GM23248 (cell line): ENCODE measurements at places on chromosomes 2 and 18. TPM values are rescaled to one million over a fixed set of nuclear protein-coding genes. Genes with fewer than 3 reads are reported as not detected.

DNA sequence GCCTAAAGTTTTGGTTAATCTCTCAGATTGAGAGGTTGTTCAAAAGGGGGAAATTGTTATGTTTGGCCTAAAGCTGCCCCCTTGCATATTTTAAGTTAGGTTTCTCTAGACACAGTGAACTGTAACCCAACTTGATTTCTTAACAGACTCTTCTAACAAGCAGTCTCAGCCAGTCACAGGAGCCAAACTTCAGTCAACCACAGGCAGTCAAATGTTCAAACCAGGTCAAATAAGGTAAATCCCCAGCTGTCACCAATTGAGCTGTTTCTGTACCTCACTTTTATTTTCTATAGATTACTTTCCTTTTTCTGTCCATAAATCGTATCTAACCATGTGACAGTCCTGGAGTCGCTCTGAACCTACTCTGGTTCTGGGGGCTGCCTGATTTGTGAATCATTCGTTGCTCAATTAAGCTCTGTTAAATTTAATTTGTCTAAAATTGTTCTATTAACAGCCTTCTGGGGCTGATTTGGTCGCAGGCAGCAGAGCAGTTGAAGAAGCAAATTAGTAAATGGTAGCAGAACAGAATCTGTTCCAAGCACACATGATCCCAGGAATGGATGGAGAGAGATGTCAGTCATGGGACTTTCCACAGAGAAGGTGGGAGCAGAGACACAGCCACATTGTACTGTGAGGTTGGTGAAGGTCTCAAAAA is 16.4 kb upstream of the NFU1 start:
- no peaks in the 10 kb centered on the region for H3K27me3 ChIP-seq
- H3K27ac ChIP-seq: no peak overlapping the region
- H3K4me3 ChIP-seq: no peak overlapping the region
- H3K36me3 ChIP-seq: no peaks in the 10 kb centered on the region
- DNase-seq: no peak
- H3K4me1 ChIP-seq: no peaks in the 10 kb centered on the region

DNA sequence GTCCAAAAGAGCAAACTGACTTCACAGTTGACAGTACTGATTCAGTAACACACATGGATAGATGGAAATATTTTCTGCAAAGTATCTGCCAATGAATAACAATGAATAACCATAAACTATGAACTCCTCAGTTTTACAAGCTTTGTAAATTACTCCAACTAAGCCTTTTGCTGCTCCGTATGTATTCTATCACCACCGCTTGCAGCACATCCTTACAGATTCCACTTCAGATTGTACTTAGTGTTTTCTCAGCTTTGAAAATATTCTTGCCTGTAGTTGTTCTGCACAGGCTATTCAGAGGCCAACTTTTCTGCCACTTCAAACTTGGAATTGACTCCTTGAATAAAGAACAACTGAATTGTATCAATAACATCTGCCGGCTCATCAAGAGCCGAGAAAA is 36.2 kb downstream of the TLK1 start:
- H3K27me3 ChIP-seq: no peaks in the 10 kb centered on the region
- no peak overlapping the region for H3K27ac ChIP-seq
- H3K4me3 ChIP-seq: no peak overlapping the region
- H3K36me3 ChIP-seq: no peaks in the 10 kb centered on the region

- H3K4me3 ChIP-seq: no peak overlapping the region
- DNase-seq: no peak
- H3K27ac ChIP-seq: no peak overlapping the region
- no peaks in the 10 kb centered on the region for H3K36me3 ChIP-seq
- no peaks in the 10 kb centered on the region for H3K27me3 ChIP-seq
- H3K4me1 ChIP-seq: no peaks in the 10 kb centered on the region
Observed at GRCh38 chr2:194294156-194294555, 1362.9 kb upstream of the SLC39A10 start.

DNA sequence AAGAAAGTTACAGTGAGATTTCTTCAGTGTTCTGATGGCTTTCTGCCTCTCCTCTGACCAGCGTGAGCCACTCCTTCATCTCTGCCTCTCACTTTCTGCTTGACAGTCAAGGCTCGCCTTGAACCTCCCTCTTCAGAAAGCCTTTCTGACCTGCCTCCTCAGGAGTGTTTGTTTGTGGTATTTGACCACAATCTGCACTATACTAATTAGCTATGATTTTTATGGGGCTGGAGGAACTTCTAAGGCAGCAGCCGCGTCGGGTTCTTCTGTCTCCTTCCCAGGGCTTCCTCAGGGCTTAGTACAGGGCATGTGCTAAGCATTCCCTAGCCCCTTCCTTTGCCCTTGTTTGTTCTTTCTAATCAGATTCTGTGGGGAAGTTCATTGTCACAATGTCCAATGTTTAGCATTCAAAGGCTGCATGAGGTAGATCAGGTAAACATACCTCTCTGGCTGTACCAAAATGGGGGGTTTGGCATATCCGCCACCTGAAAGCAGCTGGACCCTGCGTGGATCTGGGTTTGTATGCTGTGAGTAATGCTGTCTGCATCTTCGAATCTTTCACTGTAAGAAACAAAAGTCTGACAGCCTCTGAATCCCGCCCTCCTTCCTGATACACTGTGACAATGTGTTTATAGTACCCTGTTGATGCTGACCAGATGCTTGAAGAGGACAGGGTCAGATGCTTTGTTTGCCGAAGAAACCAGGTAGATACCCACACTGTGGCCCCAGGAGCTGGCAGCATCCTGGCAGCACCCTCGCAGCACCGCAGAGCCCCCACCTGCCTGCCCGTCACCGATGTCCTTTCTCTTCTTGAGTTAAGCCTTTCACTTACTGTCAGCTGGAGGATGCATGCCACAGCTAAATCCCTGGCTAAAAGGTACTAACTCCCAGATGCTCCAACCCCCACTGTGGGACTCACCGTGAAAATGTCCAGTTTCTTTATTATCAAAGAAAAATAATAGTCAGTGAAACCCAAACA is 260.8 kb upstream of the HDAC4 start:
- H3K4me1 ChIP-seq: no peaks in the 10 kb centered on the region
- no peak overlapping the region for H3K4me3 ChIP-seq
- no peak for DNase-seq
- no peak overlapping the region for H3K27ac ChIP-seq

DNA sequence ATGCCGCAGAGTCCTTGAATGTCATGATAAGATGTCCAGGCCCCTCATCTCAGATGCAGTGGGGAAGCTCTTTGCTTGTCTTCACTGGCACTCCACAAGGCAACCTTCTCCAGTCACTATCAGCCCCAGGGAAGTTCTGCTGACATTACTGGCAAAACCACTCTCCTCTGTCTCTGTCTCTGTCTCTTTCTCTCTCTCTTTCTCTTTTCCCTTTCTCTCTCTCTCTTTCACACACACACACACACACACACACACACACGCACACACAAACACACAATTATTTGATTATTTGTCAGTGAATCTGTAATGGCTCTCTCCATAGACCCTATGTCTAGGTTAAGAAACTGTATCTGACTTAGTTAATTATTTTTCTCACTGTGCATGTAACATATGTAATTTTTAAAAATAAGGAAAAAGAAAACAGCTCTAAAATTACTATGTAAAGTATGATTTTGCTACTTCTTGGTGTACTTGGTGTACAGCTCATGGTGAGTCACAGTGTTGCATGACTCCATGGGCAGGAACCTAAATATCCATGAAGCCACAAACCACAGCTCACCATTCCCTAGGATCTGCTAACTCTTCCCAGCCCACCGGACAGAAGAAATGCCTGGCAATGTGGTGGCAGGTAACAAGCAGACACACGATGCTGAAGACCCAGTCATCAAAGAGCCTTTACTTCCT is 594.9 kb upstream of the ID2 start:
- peaks cover 50% of the 10 kb centered on the region for H3K4me1 ChIP-seq
- H3K36me3 ChIP-seq: no peaks in the 10 kb centered on the region
- H3K27ac ChIP-seq: peak overlapping the region; percentile 91

DNA sequence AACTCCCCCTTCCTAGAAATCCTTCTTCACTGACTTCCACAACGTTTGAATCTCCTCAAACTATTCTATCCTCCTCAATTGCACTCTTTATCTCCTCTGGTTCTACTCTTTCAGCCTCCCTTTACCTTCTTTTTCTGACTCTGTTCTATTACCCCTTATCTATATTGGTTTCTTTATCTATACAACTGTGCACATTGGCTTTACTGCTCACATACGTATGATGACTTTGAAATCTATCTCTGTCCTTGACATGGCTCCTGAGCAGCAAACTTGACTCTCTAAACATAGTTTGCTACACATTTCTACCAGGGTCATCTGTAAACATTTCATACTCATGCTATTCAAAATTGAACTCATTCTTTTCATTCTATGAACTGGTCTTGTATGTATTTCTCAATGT is 601.0 kb upstream of the LINC00305 start:
- H3K4me1 ChIP-seq: no peaks in the 10 kb centered on the region
- DNase-seq: no peak
- no peaks in the 10 kb centered on the region for H3K36me3 ChIP-seq
- H3K27ac ChIP-seq: no peak overlapping the region
- H3K4me3 ChIP-seq: no peak overlapping the region

The STON1 gene
- total RNA-seq: 4.9 and 5.6 TPM in 2 replicates

The NOTO gene
- not detected in 2 replicates for total RNA-seq

The CGREF1 gene
- 19.2 and 23.3 TPM in 2 replicates for total RNA-seq

The GKN2 gene
- not detected in 2 replicates for total RNA-seq

The RTP5 gene
- not detected in 2 replicates for total RNA-seq
